ENCODE measurements at places on chromosomes 11 and 22.

DNA sequence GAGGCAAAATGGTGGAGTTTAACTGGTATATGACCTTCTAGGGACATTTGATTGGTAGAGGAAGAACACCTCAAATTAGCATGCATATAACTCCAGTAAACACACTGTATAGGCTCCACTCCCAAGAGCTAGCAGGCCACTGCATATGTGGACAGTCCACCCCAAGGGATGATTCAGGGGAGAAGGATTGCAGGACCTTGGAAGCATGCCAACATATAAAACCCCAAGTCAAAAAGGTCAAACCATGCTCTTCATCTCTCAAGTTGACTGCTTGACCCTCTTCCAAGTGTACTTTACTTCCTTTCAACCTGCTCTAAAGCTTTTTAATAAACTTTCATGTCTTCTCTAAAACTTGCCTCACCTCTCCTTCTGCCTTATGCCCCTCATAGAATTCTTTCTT is 459.9 kb upstream of the CCDC179 start:
- no peak for DNase-seq

DNA sequence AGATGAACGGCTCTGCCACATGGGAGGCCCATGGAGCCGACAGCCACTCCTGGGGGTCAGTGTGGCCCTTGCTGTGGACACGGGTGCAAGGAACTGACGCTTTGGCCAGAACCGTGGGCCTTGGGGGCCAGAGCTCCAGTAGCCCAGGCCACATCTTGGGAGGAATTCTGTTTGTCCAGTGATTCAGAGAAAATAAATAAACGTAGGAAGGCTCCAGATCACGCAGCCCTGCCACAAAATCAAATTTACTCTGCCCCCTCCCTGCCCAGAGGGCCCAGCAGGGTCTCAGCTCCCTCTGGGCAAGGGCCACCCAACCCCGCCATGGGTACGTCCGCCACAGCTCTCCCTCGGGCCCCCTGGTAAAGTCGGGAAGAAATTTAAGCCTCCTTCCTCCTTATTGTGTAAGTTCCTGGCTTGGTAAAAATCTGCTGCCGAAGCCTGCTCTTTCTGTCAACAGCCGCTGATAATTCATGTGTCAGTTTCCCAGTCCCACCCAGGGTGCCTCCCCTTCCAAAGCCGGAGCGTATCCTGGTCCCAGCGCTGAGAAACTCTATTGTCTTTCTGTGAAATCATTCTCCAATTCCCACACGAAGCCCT is 6.9 kb upstream of the MUC5AC start:
- no peak for DNase-seq

- no peak for DNase-seq
Measured at GRCh38 chr11:34667810-34668582, 47.1 kb downstream of the EHF start.

GRCh38 chr11:72815110-72815618 is 953 bp downstream of the ATG16L2 start:
- DNase-seq, result no peak

- DNase-seq, result no peak
Measured at GRCh38 chr11:117045956-117046355, 52.3 kb downstream of the SIK3 start.

DNA sequence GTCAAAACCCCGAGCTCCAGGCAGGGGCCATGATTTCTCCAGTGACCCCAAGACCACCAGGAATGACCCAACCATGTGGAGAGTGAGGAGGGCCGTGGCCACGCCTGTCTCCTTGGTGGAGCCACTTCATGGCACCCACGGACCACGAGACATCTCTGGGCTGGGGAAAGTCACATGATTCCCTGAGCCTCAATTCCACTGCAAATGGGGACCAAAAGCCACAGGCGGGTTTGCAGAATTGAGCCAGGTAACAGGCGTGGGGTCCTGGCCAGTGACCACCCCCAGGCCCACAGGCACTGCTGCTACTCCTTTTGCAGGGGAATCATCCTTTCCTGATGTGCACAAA is 178.9 kb downstream of the CTTN start:
- no peak for DNase-seq

DNA sequence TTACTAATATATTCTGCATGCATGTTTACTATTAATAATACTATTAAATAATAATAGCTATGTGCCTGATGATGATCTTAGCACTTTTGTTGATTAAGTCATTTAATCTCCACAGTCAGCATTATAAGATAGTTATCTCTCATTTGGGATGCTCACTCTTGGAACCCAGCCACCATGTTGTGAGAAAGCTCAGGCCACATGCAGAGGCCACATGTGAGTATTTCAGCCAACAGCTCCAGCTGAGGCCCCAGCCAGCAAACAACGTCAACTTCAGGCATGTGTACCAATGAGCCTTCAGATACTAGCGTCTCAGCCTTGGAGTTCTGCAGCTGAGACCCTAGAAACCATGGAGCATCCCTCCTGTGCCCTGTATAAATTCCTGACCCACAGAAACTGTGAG is 798.1 kb upstream of the LRRC4C start:
- DNase-seq, result no peak

DNA sequence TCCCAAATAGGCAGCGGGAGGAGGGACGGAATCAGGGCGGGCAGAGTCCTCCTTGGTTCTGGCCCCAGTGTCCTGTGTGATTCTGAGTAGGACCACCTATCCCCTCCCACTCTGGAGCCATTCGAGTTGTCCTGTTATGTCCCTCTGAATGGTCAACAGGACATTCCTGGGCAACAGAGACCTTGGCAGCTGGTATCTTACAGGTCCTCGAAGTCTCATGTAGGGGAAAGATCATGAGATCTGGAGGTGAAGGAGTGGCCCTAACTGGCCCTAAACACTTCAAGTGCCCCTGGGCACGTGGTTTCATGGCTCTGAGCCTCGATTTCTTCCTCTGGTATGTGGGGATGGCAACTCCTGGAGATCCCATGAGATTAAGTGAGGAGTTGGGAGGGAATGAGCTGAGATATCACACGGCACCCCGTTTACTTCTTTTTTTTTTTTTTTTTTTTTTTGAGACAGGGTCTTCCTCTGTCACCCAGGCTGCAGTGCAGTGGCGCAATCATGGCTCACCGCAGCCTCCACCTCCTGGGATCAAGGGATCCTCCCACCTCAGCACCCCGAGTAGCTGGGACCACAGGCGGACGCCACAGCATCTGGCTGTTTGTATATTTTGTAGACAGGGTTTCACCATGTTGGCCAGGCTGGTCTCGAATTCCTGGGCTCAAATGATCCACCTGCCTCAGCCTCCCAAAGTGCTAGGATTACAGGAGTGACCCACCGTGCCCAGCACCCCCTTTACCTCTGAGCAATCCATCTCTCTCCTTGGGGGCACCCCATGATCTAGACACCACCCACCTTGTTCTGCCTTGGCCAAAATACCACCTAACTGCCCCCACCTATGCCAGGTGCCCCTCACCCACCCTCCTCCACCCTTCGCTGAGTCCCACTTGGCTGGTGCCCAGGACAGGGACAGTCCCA is 6.8 kb downstream of the LIF start:
- no peak for DNase-seq

- no peak for DNase-seq
Measured at GRCh38 chr11:116901211-116901610, 63.8 kb upstream of the APOA1 start.

DNA sequence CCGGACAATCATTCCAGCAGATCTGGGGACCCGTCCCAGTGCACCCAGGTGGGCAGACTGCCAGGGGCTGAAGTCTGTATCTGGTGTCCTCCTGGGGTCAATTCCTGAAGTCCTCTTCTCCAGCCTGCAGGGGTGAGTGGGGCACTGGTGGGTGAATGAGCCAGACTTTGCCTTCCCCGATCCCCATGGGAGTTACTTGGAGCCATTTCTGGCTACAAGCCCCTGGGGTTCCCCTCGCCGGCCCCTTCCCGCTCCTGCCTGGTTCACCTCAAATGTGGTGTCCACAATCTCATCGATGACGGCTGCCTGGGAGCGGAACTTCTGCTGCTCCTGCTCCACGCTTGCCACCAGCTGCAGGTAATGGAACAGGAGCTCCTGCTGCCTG is 5.0 kb downstream of the CST6 start:
- DNase-seq, result no peak

- DNase-seq, result no peak
Measured at GRCh38 chr11:28083118-28083517, 24.8 kb downstream of the KIF18A start.

GRCh38 chr11:33892906-33893594 is 1.2 kb upstream of the LMO2 start:
- DNase-seq, result no peak

- DNase-seq, result no peak
Measured at GRCh38 chr11:82092904-82093303, 640.8 kb downstream of the FAM181B start.

DNA sequence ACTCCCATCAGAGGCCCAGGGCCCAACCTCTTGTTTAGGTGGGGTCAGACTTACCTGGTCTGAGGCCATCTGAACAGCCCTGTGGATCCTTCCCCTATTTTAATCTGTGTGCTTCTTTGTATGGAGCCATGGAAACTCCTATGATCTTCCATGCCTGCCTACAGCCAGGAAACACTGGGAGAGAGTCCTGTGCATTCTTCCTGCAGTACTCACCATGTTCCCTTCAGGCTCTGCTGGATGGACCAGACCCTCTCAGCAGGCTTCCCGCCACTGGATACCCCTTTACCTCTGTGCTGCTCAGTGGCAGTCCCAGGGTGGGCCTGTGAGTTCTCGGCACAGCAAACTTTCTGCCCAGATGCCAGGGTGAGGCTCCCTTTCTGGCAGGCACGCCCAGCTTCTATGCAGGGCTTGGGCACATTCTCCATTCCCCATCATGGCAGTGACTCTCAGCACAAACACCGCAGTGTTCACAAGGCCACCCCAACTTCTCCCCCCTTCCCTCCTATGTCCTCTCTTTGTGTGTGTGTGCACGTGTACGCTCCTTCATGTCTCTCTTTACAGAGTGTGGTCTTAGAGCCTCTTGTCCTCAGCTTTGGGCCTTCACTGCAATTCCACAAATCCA is 34.8 kb downstream of the NEU3 start:
- DNase-seq, result no peak

DNA sequence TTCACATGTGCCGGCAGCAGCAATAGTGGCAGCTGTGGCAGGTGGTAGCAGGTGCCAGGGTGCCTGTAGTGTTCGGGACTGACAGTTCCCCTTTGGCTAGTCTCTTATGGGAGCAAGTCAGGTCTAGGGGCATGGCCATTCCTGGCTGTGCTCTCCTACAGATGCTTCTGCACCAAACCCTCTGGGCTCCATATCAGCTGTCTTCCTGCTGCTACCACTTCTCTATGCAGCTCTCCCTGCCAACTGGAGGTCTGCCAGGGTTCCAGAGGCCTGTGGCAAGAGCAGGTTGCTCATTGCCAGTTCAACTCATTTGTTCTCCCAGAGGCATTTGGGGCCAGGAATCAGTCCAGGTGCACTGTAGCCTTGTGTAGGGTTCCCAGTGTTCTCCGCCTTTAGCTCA is 473.7 kb downstream of the JRKL start:
- no peak for DNase-seq

- DNase-seq, result no peak
Measured at GRCh38 chr11:33652930-33653329, 47.7 kb downstream of the C11orf91 start.

DNA sequence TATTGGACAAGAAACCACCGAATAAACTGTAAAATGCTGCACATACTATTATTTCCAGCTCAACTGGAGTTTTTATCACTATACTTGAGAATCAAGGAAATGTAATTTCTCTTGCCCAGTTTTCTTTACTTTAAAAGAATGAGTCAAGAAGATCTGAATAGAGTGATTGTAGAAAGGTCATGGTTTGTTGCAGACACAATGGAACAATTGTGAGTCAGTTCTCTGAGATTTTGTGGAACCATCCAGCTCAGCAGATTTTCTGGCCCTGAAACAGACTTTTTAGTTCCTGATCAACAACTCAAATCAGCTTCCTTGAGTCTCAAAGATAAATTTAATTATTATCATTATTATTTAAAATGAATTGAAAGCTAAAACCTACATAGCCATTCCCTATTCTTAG is 1.3 kb downstream of the TCN1 start:
- DNase-seq, result no peak

- DNase-seq, result no peak
Measured at GRCh38 chr22:42939451-42939881, 75.5 kb downstream of the PACSIN2 start.

DNA sequence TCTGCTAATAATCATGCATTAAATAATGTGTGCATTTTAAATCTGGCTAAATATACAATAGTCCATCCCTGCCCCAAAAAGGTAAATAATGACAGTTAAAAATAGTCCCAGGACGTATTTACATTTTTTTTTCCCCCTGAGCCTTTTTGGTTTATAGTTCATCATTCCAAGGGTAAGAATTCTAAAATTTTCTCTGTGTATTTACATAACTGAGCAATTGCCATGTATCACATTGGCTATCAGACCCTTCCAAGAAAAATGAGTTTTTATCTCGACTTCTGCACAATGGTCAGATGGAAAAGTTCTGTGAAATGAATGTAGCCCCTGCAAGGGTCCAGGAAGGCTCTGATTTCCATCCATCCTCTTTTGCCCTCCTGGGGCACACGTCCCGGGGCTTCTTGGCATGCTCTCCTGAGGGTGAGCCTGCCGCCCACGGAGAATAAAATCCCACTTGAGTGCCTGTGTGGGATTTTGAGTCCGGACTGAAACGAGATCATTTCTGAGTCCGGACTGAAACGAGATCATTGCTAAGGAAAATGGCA is 94.1 kb upstream of the ANO1 start:
- no peak for DNase-seq

- DNase-seq, result no peak
Measured at GRCh38 chr11:16606784-16607674, 131.4 kb upstream of the C11orf58 start.

- DNase-seq, result no peak
Measured at GRCh38 chr22:46364341-46365165, 29.0 kb downstream of the TRMU start.

GRCh38 chr22:26860301-26860700 is 202.9 kb downstream of the MIAT start:
- DNase-seq, result no peak

GRCh38 chr11:8290081-8290810 is 26.6 kb upstream of the LMO1 start:
- no peak for DNase-seq

- DNase-seq, result peak; percentile 26
Measured at GRCh38 chr22:39306456-39307361, 12.7 kb downstream of the RPL3 start.

- no peak for DNase-seq
Measured at GRCh38 chr22:23218867-23219251, 38.5 kb downstream of the BCR start.
